IPS DF 6.9 (cell line): ENCODE measurements at places on chromosomes 12 and 14.

- H3K4me3 ChIP-seq = no peak overlapping the region
- DNase-seq = peak; percentile 16
- H3K4me1 ChIP-seq = peaks cover 13% of the 10 kb centered on the region
- H3K27ac ChIP-seq = no peak overlapping the region
- no peaks in the 10 kb centered on the region for H3K27me3 ChIP-seq
- H3K36me3 ChIP-seq = no peaks in the 10 kb centered on the region
These were observed 153.0 kb downstream of the KIF26A start for GRCh38 chr14:104291123-104292000.

DNA sequence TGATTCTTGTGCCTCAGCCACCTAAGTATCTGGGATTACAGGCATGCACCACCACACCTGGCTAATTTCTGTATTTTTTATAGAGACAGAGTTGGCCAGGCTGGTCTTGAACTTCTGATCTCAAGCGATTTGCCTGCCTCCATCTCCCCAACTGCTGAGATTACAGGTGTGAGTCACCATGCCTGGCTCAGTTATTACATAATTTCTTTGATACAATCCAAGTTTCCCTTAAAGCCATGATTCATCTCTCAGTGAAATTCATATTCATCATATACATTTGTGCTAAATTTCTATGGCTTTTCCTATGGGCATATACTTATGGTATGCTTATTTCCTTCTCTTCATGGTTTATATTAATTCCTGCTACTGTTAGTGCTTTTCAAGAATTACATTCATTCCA lies 29.1 kb upstream of the PZP start:
- no peak overlapping the region for H3K27ac ChIP-seq
- no peaks in the 10 kb centered on the region for H3K27me3 ChIP-seq
- DNase-seq = no peak

- no peaks in the 10 kb centered on the region for H3K27me3 ChIP-seq
- no peak overlapping the region for H3K27ac ChIP-seq
- no peak overlapping the region for H3K4me3 ChIP-seq
These were observed 113.3 kb downstream of the ANO6 start for GRCh38 chr12:45329238-45329637.

- no peaks in the 10 kb centered on the region for H3K36me3 ChIP-seq
- no peak for DNase-seq
- H3K27ac ChIP-seq = no peak overlapping the region
- H3K4me1 ChIP-seq = no peaks in the 10 kb centered on the region
- H3K4me3 ChIP-seq = peak overlapping the region; percentile 85
These were observed 949 bp downstream of the PLBD2 start for GRCh38 chr12:113359133-113359938.

- no peak overlapping the region for H3K4me3 ChIP-seq
- H3K36me3 ChIP-seq = no peaks in the 10 kb centered on the region
- no peaks in the 10 kb centered on the region for H3K27me3 ChIP-seq
- no peak overlapping the region for H3K27ac ChIP-seq
- H3K4me1 ChIP-seq = peaks cover 3% of the 10 kb centered on the region; the same call in 1 of the 2 replicates
These were observed 57.8 kb downstream of the ATG14 start for GRCh38 chr14:55353686-55354467.

DNA sequence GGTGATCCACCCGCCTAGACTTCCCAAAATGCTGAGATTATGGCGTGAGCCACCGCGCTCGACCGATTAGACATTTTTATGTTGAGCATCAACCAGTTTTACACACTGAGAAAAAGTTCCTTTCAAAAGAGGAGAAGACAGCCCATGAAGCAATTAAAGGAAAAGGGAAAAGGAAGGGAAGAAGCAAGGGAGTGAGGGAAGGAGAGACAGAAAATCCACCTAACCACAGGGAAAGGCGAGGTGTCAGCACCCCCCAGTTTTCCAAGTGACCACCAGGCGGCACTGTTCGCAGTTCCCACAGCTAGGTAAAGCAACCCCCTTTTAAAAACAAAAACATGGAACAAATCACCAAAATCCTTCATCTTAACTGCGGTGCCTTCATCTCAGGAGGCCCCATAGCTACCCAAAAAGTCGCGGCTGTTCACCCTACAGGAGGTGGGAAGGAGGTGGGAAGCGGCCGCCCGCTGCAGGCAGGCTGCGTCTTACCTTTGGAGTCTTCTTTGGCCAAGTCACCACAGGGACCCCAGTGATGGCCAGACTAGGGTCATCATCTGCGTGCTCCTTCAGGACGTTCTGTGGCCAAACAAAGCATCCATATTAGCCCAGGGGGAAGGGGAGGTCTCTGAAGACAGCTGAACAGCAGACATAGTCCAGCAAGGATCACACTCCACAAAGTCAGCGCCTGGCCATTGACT lies 86.6 kb downstream of the KDM2B start:
- H3K4me3 ChIP-seq = no peak overlapping the region
- peaks cover 10% of the 10 kb centered on the region; the same call in 1 of the 2 replicates for H3K36me3 ChIP-seq
- DNase-seq = peak; percentile 57
- H3K27me3 ChIP-seq = no peaks in the 10 kb centered on the region
- no peak overlapping the region for H3K27ac ChIP-seq
- no peaks in the 10 kb centered on the region for H3K4me1 ChIP-seq

DNA sequence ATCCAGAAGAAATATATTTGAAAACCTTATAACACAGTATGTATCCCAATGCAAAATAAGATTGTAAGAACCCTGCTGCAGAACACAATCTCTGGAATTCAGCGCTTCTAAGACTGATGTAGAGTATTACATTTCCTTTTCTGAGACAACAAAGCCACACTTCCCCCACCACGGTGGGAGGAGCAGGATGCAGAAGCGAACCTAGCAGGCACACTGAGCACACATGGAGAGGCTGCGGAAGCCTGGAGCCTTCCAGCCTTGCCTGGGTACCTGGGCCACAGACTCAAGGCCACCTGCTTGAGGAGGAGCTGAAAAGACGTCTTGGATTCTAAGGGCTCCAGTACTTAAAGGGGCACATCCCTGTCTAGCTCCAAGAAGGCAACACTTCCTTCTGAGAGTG lies 46.4 kb downstream of the TCHP start:
- H3K4me1 ChIP-seq = peaks cover 7% of the 10 kb centered on the region; the same call in 1 of the 2 replicates
- H3K27me3 ChIP-seq = no peaks in the 10 kb centered on the region
- no peak overlapping the region for H3K27ac ChIP-seq
- no peaks in the 10 kb centered on the region for H3K36me3 ChIP-seq
- H3K4me3 ChIP-seq = no peak overlapping the region

DNA sequence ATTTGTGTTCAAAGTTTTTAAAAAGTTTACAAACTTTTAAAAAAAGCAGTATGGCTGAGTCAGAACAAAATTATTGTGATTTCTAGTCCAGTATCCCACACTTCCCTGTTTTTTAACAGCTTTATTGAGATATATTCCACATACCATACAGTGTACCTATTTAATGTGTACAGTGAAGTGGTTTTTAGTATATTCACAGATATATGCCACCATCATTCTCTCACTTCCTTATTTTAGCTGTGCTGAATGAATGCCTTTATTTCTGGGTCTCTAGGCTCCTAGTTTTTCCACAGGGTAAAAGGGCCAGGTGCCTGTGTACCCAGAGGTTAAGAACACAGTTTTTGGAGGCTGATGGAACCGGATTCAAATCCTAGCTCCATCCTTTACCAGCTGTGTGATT lies 58.9 kb upstream of the SRSF5 start:
- peaks cover 10% of the 10 kb centered on the region for H3K4me1 ChIP-seq
- no peaks in the 10 kb centered on the region for H3K27me3 ChIP-seq
- no peak overlapping the region for H3K27ac ChIP-seq
- no peak for DNase-seq
- no peak overlapping the region for H3K4me3 ChIP-seq

GRCh38 chr12:120247621-120248030 lies 17.9 kb downstream of the PXN start:
- H3K27me3 ChIP-seq = no peaks in the 10 kb centered on the region
- no peak for DNase-seq
- no peak overlapping the region for H3K4me3 ChIP-seq
- H3K4me1 ChIP-seq = 0 out of 2 replicates have a peak, but pooled peaks cover 3% of the 10 kb centered on the region

- H3K27me3 ChIP-seq = no peaks in the 10 kb centered on the region
- no peak overlapping the region for H3K4me3 ChIP-seq
- H3K36me3 ChIP-seq = no peaks in the 10 kb centered on the region
- no peak for DNase-seq
These were observed 64.5 kb upstream of the SSTR1 start for GRCh38 chr14:38143170-38143569.

DNA sequence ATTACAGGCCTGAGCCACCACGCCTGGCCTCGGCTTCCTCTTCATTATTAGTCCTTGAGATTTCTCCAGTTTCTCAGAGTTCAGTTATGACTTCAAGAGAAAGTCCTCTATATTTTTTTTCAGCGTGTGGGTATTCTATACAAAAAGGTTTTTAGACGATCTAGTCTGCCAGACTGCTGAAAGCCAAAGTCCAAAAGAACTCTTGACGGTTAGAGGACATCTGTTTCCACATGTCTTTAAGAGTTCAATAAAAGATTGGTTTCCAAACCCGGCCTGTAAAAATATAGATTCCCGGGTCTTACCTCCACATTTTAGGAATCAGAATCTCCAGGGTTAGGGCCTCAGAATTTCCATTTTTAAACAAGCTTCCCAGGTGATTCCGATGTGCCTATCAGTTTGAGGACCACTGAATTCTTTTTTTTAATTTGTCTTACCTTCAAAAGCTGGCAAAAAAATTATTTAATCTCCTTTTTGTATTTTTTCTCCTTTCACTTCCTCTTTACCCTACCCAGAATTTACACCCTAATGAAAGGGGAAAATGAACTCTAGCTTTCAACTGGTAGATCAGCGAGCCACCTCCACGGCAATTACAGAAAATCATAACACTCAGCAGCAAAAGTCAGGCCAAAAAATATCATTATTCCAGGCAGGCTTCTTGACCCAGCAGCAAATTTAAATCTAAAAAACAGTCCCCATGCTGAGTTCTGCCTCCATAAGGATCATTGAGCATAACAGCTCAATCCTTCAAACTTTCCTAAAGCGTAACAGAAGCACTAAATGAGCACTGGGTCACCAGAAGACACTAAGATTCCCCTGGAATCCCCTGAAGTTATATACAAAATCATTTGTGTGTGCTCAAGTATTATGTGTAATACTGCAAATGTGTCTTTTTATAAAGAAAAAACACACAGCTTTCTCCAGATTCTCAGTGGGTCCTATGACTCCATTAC lies 8.7 kb downstream of the NT5DC3 start:
- DNase-seq = no peak
- H3K27ac ChIP-seq = no peak overlapping the region
- peaks cover 2% of the 10 kb centered on the region; the same call in 1 of the 2 replicates for H3K4me1 ChIP-seq
- H3K4me3 ChIP-seq = no peak overlapping the region

DNA sequence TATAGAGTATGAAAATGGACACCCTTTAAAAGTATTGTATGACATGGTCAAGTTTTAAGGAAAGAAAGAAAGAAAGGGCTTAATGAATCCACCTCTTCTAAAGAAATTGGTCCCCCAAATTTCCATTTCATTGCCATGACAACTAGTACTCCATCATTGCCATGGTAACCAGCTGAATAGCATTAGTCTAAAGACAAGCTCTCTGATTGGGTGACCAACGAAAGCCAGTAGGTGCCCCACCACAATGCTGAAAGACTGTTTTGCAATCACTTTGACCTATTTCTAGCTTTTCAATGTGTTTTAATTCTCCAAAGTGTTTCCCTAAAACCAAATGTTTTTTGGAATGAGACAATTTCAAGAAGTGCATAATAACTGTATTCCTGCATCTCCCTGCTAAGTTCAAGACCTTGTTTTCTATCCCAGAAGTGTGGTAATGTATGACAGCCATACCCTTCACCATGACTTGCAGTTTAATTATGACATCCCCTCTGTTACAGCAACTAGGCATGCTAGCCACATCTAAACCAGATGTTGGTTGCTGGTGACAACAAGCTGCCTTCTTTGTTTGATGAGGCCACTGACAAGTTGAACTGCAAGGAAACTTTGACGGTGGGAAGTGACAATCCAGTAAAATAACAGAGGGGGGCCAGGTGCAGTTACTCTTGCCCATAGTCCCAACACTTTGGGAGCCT lies 46.7 kb downstream of the KICS2 start:
- no peak overlapping the region for H3K27ac ChIP-seq
- H3K36me3 ChIP-seq = no peaks in the 10 kb centered on the region
- H3K4me3 ChIP-seq = no peak overlapping the region
- DNase-seq = no peak
- no peaks in the 10 kb centered on the region for H3K27me3 ChIP-seq

- no peak for DNase-seq
- H3K36me3 ChIP-seq = no peaks in the 10 kb centered on the region
- H3K4me1 ChIP-seq = no peaks in the 10 kb centered on the region
- H3K27ac ChIP-seq = no peak overlapping the region
- H3K27me3 ChIP-seq = no peaks in the 10 kb centered on the region
- H3K4me3 ChIP-seq = no peak overlapping the region
These were observed 16.0 kb downstream of the TCHP start for GRCh38 chr12:109916045-109916444.

DNA sequence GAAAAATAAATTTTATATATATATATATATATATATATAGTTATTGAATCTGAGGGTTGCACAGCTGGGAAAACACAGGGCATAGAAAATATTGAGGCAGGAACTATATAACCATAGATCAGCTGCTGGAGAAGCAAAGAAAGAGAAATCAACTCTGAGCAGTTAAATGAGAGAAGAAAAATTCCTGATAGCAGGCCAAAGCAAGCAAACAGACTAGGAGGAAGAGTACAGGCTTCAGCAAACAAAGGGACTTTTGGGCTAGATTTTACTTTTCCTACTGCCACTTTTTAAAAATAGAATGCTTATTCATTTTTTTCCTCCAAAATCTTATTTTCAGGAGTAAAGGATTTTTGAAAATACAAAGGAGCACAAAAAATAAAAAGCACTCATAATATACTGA lies 216.0 kb upstream of the PRKD1 start:
- DNase-seq = no peak
- no peak overlapping the region for H3K4me3 ChIP-seq
- no peaks in the 10 kb centered on the region for H3K4me1 ChIP-seq
- no peak overlapping the region for H3K27ac ChIP-seq

DNA sequence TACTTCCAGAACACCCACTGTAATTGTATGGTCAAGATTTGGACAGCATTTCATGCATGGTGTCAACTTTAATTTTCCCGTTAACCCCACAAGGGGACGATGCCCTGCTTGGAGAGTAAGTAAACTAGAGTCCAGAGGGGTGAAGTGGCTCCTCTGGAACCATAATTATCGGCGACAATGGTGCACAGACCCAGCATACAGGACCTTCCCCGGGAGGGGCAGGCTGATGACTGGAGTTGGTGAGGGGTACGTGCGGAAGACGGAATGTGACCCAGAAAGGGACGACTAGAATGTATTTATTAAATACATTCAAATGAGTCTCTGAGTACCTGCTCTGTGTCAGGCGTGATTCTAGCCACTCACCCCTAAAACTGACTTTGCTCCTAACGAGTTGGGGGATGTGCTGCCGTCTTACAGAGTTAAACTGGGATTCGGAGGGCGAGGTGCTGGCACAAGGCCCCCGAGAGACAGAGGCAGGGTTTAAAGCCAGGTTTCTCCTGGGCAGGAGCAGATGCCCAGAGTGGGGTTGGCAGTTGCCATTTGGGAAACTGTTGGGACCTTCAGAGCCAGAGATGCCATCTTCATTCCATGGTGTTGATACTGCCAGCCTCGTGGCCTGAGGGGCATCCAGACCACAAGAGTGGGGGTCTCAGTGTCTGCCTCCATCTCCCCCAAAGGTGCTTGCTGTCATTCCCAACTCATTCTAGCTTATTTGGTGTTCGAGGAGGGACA lies 10.9 kb downstream of the RTL1 start:
- no peak overlapping the region for H3K4me3 ChIP-seq
- no peak overlapping the region for H3K27ac ChIP-seq
- H3K27me3 ChIP-seq = no peaks in the 10 kb centered on the region
- H3K36me3 ChIP-seq = no peaks in the 10 kb centered on the region
